ENCODE measurements at places on chromosomes 13 and 19.

DNA sequence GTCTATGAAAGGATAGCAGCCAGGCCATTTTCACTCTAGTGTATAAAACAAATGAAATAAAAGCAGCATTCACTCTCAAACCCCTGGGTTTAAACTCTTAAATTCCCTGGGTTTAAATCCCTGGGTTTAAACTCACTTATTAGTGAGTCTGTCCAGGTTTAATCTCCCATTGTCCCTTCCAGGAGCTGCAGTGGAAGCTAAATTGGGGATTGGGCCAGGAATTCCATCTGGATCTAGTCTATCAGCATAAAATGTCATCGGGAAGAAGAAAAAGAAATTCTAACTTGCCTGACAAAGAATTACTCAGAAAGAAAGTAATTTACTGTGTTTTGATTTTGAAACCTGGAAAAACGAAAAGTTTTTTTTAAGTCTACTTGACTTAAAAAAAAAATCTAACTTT lies 54.8 kb downstream of the FRY start:
- peak; percentile 56 for DNase-seq

DNA sequence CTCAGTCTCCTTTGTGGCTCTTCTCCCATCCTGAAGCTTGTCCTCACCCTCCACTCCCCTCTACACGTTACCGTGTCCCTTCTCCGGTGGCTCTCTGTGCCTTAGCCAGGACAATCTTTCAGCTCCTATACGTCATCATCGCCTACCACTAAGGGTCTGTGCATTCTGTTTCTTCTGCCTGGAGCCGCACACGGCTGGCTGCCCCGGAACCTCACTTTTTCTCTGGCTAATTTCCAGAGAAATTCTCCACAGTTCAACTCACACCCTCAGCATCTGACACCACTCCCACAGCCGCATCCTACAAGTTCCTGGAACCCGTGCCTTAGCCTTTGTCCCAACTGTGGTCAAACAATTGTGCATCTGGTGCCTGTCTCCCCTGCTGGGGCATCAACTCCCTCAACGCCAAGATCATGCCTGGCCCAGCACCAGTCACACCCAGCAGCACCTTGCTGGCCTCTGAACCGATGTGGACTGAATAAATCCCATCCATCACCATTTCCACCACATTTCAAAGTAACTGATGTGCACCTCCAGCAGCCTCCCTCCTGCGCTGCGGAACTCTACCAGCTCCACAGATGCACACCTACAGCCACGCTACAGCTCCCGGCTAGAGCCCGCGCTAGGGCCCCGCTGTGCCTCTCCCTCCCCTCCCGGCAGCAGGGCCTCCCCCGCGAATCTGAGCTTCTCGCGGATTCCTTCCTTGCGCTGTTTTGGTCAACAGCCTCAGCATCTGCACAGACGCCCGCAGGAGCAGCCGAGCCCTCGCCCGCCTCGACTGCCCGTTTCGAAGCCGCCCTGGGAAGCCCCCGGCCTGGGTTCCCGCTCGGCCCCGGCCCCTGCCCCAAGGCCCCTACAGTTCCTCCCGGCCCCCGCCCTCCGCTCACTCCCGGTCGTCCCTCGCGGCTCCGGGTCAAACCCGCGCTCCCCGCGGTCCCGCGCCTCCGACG lies 689 bp downstream of the DCUN1D2 start:
- DNase-seq, result no peak

- peak; percentile 73 for DNase-seq
These were observed 608 bp downstream of the MYADM start for GRCh38 chr19:53868091-53868891.

- DNase-seq, result no peak
These were observed 525.5 kb upstream of the SGCG start for GRCh38 chr13:22655106-22655852.

GRCh38 chr19:42412227-42412626 lies 15.0 kb downstream of the LIPE start:
- DNase-seq, result peak; percentile 33

- no peak for DNase-seq
These were observed 640 bp downstream of the ZSCAN5A start for GRCh38 chr19:56314018-56314380.

DNA sequence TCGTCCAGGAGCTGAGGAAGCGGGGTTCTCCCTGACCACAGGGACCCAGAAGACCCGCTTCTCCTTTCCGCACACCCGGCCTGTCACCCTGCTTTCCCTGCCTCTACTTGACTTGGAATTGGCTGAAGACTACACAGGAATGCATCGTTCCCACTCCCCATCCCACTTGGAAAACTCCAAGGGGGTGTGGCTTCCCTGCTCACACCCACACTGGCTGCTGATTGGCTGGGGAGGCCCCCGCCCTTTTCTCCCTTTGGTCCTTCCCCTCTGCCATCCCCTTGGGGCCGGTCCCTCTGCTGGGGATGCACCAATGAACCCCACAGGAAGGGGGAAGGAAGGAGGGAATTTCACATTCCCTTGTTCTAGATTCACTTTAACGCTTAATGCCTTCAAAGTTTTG lies 18.9 kb downstream of the VASP start:
- peak; percentile 89 for DNase-seq

DNA sequence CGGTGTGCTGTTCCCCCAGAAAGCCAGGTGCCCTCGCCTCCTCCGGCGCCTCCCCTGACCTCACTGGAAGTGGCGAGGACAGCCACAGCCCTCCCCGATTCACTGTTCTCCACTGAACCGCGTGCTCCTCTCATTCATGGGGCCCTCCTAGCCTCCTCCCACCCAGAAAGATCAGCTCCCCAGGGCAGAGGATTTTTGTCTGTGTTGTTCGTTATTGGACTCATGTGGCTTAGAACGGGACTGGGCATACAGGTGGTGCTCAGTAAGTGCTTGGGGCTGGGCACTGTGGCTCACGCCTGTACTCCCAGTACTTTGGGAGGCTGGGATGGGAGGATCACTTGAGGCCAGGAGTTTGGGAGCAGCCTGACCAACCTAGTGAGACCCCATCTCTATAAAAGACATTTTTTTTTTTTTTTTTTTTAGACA lies 3.8 kb downstream of the PRTN3 start:
- peak; percentile 46 for DNase-seq
